B cell (primary cell): ENCODE measurements at places on chromosomes 16 and 17. TPM values are rescaled to one million over a fixed set of nuclear protein-coding genes. Genes with fewer than 3 reads are reported as not detected.

Gene ZPBP2
- polyA plus RNA-seq, result 1.5 and 1.6 TPM in 2 replicates

Gene TPPP3
- polyA plus RNA-seq, result 0.29 and 0.31 TPM in 2 replicates

Gene USP32
- 7.7 and 12.3 TPM in 2 replicates for polyA plus RNA-seq

Gene FOXJ1
- polyA plus RNA-seq, result 0.53 and 1.0 TPM in 2 replicates

Gene SCNN1B
- 0.30 TPM in 1 of 2 replicates, not detected in the other for polyA plus RNA-seq

Gene GP1BA
- polyA plus RNA-seq, result 0.06 and 0.07 TPM in 2 replicates

Gene ST6GALNAC2
- polyA plus RNA-seq, result 0.25 and 0.58 TPM in 2 replicates
